ENCODE measurements at places on chromosomes 16 and 17.

GRCh38 chr17:41013181-41013580 is 4.3 kb upstream of the KRTAP3-1 start:
- DNase-seq, result no peak

GRCh38 chr16:4206680-4207079 is 35.2 kb downstream of the SRL start:
- no peak for DNase-seq

GRCh38 chr16:54284319-54284930 is 2.2 kb downstream of the IRX3 start:
- peak; percentile 18 for DNase-seq

DNA sequence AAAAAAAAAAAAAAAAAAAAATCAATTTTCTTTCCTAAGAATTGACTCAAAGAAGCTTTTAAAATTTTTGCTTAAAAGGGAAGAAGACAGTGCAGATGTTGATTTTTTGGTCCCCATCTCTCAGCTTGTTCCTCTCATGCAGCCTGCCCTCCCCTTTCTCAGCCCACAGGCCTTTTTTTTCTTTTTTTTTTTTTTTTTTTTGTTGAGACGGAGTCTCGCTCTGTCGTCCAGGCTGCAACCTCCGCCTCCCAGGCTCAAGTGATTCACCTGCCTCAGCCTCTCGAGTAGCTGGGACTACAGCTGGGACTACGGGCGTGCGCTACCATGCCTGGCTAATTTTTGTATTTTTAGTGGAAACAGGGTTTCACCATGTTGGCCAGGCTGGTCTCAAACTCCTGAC is 17.7 kb downstream of the YPEL2 start:
- no peak for DNase-seq

DNA sequence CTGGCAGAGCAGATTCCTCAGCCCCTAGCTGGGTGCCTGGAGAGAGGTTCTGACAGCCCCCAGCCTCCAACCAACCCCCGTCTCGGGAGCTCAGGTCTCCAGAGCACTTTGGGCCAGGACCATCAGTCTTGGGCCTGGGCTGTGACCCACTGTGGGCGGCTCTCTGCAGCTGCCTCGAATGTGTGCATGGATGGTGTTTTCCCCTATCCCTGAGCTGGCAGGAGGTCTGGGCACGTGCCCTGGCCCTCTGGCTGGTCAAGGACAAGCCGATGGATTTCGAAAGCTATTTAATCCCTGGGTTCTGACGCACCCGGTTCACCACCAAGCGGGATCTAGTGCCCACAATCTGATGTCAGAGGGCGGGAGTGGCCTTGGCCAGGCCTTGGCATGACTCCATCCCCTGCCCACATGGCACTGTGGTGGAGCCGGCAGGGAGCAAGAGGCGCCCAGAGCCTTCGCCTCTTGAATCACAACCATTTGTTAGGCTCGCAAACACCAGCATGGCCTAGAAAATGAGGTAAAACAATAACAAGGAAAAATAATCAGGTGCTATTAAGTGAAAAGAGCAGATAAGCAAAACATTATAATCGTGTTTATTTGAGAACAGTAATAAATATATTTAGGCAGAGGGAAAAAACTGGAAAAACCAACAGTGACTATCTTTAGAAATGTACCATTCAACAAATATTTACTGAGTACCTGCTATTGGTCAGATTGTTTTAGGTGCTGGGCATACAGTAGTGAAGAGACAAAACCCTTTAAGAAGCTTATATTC is 69.3 kb upstream of the TOB1 start:
- no peak for DNase-seq

- DNase-seq, result no peak
These were observed 187.4 kb downstream of the CA10 start for GRCh38 chr17:51971121-51971520.

DNA sequence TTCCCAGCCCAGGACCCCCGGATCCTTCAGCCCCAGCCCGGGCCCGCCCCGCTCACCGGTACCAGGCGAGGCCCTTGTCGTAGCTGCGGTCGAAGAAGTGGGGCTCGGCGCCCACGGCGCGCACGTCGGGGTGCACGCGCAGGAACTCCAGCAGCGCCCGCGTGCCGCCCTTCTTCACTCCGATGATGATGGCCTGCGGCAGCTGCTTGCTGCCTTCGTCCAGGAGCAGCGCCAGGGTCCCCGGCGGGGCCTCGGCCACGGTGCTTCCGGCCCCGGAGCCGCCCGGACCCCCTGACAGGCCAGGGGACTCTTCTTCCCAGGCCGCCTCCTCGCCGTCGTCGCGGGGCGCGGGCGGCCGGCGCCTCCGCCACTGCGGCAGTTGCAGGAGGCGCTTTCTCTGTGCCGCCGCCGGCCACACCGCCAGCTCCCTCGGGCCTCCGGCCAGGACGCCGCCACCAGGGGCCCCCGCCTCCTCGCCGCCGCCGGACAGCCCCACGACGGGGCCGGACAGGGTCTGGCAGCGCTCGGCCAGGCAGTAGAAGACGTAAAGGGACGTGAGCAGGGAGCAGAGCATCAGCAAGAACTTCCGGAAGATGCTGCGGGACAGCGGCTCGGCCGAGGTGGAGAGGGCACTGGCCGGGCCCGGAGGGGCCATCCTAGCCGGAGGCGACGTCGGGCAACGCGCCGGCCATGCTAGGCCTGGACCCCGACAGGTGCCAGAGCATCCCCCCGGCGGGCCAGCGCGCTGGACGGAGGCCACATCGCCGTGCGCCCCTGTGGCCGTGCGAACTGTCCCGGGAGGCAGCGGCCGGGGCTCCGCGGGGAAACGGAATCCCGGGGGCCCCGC is 1.0 kb downstream of the HS3ST3A1 start:
- DNase-seq, result peak; percentile 8

DNA sequence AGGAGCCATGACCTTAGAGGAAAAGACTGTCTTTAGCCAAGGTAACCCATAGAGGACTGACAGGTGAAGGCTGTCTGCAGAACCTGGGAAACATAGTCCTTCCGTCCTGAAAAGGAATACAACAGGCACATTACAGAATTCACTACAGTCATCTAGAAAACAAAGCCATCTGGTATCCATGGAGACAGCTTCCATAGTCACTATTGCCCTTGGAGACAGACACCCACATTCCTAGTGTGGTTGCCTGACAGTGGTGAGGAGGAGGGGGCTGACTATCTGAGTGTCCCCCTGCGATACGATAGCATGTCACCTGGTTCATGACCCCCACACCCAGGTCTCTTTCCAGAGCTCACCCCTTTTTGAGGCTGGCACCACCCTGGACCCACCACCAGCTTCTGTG is 254.7 kb downstream of the CDH13 start:
- DNase-seq, result no peak

DNA sequence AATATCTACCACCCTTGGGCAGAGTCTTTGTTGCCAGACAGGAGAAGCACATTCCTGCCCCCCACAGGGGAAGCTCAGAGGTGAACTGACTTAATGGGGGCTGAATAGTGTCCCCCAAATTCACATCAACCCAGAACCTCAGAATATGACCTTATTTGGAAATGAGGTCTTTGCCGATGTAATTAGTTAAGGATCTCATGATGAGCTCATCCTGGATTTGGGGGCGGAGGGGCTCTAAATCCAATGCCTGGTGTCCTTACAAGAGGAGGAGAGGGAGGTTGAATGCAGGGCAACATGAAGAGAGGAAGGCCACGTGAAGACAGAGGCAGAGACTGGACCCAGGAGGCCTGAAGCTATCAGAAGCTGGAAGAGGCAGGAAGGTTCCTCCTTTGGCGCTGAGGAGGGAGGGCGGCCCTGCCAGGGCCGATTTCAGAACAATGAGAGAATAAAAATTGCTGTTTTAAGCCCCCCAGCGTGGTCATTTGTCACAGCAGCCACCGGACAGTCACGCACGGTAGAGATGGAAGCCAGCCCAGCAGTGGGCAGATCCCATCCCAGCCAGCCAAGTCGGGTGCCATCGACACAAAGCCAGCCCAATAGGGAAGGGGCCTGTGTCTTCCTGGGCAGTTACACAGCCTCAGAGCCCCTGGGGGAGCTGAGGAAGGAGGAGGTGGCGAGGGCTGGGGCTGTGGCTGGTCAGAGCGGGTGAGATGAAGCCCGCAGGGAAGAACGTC is 21.3 kb downstream of the C16orf74 start:
- DNase-seq, result no peak
